NCI-H1930 (cell line): ENCODE measurements at places on chromosomes 1 and 21.

- DNase-seq: no peak
Observed at GRCh38 chr1:183230413-183230812, 44.3 kb downstream of the LAMC2 start.

- DNase-seq: no peak
Observed at GRCh38 chr1:31593136-31593665, 16.9 kb downstream of the TINAGL1 start.

DNA sequence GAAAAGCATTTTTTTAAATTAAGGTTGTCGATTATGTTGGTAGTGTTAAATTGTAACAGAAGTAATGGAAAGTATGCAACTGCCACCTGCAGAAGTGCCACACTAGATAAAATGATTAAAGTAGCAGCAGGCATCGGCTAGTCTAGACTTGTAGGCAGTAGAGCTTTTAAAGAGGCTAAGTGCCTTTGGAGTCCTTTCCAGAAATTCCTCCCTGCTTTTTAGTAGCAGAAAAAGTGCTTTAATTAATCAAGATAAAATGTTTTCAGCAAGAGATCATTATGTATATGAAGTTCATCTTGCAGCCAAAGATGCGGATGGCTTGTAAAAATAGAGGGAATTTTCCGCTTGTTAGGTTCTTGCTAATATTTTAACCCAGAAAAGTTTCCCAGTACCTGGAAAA is 87.1 kb upstream of the LRRC8D start:
- DNase-seq: no peak

DNA sequence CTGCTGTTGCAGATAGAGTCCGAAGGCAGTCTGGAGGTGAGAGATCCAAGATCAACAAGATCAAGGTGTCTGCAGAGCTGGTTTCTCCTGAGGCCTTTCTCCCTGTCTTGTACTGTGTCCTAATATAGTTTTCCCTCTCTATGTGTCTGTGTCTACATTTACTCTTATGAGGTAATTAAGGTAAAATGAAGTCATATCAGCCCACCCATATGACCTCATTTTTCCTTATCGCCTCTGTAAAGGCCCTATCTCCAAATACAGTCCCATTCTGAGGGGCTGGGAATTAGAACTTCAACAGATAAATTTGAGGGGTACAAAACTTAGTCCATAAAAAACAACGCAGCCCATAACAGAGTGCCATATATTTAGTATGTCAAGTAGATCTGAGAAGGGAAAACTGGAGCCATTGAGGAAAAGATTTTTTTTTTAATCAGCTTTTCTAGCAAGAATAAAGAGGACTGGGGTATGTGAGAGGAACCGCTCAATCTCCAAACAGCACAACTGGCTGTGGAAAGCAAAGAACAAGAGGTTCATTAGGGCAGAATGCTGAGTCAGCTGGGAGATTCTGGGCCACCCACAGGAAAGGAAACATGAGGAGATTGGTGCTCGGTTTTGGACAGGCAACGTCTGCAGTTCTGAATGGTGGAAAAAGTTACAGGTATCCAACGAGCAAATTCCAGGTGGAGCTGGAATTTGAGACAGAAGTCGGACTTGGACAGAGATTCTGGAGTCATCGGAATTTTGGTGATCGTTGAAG is 65.7 kb downstream of the MAP3K21 start:
- DNase-seq: no peak

DNA sequence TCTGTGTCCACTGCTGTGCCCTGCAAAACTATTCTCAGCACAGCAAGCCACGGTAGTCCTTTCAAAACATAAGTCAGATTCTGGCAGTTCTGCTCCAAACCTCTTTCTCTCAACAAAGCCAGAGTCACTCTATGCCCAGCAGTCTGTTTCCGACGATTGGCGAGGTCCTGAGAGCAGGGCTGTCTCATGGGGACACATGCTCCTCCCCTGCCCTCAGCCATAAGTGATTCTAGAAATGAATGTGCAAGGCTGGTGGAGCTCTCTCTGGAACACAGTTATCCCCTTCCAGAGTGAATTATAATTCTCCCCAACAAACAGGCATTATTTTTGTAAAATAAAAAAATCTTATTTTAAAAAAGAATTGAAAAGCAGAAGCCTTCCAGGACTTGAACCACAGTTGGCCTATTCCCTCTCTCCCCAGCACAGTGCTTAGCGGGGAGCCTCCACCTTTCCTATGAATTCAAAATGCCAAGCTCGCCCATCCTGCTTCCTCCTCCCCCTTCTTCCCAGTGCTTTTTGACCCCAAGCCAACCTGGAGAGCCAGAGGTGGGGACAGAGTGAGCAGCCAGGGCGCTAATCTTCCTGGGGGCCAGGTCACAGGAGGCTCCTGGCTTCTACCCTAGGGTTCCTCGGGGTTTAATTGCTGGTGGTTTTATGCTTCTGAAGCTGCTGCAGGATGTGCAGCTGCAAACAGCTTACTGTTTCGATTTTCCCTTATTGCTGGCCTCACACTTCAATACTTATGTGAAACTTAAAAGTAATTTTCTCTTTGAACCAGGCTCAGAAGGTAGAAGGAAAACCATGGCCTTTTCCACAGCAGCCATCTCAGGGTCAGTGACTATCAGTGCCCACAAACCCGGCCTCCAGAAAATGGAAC is 41.1 kb downstream of the KCNJ6 start:
- no peak for DNase-seq

- DNase-seq: no peak
Observed at GRCh38 chr1:243963571-243963970, 87.5 kb upstream of the ZBTB18 start.

DNA sequence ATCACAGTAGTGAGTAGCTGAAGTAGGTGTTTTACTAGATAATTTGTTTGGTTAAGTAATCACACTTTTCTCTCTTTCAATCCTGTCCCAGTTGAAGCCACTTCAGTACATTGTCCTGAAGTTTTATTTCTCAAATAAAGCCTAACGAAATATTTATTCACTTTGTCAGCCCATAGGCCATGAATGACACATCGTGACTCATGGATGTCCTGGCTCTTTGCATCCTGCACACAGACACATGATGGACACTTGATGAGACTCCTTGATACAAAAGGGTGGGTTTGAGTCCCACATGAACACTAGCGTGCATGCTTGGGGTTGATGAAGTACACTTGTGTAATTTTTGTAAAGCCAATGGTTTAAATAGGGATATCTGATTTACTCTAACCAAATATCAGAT is 22.7 kb upstream of the LAMC2 start:
- DNase-seq: no peak

- no peak for DNase-seq
Observed at GRCh38 chr1:172041742-172042141, 200.4 kb downstream of the DNM3 start.

DNA sequence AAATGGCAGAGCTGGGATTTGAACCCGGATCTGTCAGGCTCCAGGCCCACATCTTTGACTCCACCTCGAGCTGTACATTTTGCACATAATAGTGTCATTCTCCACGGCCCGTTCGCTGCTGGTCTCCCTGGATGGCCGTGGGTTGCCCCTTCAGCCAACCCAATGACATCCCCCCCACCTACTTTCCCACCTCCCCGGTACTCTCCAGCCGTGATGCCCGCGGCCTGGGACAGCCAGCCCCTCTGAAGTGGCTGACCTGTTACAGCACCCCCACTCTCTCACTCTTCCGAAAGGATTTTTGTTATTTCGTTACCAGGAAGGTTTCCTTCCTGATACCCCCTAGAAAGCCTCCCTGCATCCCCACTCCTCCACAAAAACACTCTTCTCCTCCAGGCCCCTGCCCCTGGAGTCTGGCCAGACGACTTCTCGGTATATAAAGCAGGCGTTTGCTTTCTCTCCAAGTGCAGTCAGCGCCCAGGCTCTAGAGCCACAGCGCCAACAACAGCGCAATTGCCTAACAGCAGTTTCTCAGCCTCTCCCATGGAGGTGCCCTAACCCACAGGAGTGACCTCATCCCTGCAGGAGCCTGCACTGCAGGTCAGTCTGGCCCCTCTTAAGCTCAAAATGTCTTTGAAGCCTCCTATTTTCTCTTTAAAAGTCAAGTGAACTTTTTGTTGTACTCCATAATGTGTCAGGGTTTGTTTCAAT is 14.5 kb upstream of the GJB5 start:
- DNase-seq: no peak

DNA sequence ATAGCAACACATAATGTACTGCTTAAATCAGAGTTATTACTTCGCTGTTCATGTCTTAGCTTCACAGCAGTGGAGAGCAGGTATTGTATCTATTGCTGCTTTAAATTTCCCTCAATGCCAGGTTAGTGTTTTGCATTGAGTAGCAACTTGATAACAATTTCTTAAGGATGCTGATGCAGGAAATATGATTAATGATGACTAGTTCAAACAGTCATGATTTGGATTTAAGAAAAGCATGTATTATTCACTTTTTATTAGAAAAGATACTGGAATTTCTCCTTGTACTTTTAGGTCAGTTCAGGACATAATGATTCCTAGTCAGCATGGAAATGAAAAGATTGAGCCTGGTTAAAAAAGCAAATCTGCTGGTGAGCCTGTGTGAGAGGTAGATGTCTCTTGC is 67.2 kb upstream of the ARHGAP29 start:
- no peak for DNase-seq

- no peak for DNase-seq
Observed at GRCh38 chr1:230784163-230784562, 37.0 kb downstream of the CAPN9 start.

DNA sequence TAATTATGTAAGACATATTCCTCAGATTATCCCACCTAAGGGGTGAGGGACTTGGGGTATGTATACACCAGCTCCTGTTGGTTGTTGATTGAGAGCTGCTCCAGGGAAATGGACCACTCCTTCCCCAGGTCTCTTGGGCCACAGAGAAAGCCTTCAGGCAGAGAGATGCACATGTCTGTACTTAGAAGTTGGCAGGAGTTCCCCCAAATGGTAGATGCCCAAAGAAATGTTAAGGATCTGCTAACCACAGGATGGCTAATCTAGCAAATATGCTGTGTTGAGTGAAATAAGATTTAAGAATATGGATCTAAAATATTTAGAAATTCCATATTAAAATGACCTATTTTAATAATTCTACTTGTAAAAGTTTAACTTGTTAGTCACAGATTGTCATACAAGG is 100.8 kb upstream of the DNAH14 start:
- no peak for DNase-seq

DNA sequence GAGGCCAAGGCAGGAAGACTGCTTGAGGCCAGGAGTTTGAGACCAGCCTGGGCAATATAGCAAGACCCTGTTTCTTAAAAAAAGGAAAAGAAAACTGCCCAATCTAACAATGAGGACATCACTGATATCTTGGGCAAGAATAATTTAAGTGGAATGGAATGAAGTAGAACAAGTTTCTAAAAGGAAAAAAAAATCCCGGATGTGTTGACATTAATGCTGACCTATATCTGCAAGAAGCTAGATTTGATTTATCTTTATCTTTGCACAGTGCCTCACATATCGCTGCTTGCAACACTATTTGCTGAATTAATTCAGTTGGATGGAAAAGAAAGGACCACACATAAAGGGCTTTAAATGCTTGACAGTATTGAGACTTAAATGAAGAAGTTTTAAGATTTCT is 27.8 kb downstream of the DIPK1A start:
- no peak for DNase-seq

- no peak for DNase-seq
Observed at GRCh38 chr1:43277116-43277876, 7.5 kb downstream of the TMEM125 start.

DNA sequence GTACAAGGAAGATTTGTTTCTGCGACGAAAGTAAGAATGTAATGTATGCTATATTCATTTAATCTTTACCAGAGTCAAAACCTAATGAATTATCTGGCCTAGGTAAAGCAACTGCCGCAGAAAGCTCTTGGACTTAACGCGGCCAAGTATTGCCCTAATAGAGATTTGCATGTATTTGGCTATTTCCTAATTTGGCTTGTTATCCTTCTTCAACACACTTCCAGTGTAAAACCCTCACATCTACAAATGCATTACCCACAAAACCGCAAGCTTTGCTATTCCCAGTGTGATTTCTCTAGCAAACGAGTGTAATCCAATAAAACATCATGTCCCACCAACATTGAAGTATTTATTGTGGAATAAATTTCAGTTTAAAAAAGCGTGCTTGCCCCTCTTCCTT is 123.8 kb upstream of the LMO4 start:
- no peak for DNase-seq

DNA sequence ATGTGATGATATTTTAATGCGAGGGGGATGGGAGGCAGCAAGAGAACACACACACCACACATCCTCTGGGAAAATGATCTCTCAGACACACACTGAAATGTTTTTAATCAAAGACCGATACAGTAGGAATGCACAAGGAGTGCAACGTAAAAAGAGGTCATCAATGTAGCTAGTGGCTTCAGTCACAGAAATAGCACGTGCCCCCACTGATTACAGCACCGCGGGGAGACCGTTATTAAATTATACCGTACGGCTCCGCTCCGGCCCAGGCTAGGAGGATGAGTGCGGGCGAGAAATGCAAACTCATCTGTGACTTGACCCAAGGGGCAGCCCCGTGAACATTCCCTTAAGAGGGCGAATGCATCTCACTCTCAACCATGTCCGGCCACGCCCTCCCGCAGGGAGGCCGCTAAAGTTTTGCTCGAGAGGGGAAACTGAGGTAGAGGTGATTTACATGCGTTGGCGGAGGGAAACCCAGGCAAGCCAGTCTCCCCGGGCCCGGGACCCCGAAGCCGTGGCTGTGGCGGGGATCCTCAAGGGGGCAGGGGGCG is 552 bp downstream of the UBR4 start:
- no peak for DNase-seq

GRCh38 chr1:26536521-26536920 is 7.0 kb downstream of the RPS6KA1 start:
- DNase-seq: no peak

DNA sequence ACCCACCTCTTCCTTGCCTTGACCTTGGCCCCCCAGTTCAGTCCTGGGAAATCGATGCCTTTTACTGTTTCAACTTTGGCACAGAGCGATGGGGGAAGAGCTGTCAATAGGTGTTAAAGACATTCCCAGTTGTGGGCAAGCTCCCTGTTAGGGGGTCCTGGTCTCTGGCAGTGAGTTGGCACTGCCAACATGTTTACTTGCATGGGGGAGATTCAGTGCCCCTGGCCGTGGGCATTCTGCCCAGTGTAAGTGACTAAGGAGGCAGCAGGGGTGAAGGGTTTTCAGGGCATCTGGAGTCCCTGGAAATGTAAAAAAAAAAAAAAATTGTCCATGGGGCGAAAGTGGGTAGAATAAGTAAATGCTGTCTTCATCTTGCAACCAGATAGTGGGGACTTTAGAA is 407.0 kb downstream of the PTPRU start:
- DNase-seq: no peak

GRCh38 chr21:41245509-41246135 is 71.0 kb upstream of the FAM3B start:
- DNase-seq: no peak

- no peak for DNase-seq
Observed at GRCh38 chr21:29829564-29830275, 110.1 kb downstream of the GRIK1 start.
